ENCODE measurements at places on chromosomes 7 and 10. TPM values are rescaled to one million over a fixed set of nuclear protein-coding genes. Genes with fewer than 3 reads are reported as not detected.

GRCh38 chr7:106057204-106057961 is 54.7 kb downstream of the SYPL1 start:
- DNase-seq, result no peak
- no peaks in the 10 kb centered on the region for H3K36me3 ChIP-seq
- no peak overlapping the region for H3K4me3 ChIP-seq
- H3K27me3 ChIP-seq, result no peaks in the 10 kb centered on the region

DNA sequence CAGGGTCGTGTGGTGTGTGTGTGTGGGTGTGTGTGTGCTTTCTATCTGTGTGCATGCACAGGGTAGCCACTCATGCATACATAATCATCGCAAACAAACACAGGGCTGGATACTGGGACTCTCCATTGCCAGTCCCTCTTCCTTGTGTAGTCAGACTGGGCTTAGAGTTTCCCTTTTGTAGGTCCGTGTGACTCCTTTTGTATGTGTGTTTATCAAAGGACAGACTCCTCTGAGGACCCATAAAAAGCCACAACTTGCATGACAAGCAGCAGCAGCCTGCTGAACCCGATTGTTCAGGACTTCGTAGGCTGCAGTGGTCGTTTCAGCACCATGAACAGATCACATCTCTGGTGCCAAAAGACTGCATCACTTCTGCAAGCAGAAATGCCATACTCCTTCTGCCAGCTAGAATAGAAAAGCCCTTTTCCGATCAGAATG is 895 bp downstream of the VSTM2A start:
- H3K4me3 ChIP-seq, result no peak overlapping the region
- no peaks in the 10 kb centered on the region for H3K4me1 ChIP-seq
- DNase-seq, result no peak
- no peaks in the 10 kb centered on the region for H3K36me3 ChIP-seq
- no peaks in the 10 kb centered on the region for H3K27me3 ChIP-seq
- no peak overlapping the region for H3K27ac ChIP-seq

DNA sequence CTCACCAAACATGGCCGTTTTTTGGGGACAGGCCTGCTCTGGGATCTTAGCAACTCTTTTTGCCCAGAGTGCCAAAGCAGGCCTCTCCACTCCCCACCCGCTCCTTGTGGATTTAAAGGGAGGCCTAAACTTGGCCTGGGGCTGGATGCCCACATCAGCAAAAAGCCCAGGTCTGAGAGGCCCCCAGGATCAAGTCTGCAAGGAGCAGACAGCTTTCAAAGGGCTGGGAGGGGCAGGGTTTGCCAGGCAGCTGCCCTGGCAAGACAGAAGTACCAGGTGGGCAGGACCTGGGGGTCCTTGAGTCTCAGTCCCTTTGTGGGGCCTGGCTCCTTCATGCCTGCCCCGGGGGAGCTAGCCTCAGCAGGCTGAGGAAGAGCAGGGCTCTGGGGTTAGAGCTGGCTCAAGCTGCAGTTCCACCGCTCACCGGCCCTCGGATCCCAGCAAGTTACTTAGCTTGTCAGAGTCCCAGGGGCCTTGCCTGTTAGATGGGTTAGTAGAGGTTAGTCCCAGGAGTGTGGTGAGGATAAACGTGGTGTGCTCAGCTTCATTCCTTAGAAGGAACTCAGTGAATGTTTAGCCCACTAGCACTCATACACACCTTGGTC is 56.2 kb downstream of the ARHGAP22 start:
- H3K4me1 ChIP-seq, result no peaks in the 10 kb centered on the region
- no peak overlapping the region for H3K27ac ChIP-seq
- H3K36me3 ChIP-seq, result no peaks in the 10 kb centered on the region
- H3K4me3 ChIP-seq, result no peak overlapping the region
- no peak for DNase-seq
- H3K27me3 ChIP-seq, result no peaks in the 10 kb centered on the region

DNA sequence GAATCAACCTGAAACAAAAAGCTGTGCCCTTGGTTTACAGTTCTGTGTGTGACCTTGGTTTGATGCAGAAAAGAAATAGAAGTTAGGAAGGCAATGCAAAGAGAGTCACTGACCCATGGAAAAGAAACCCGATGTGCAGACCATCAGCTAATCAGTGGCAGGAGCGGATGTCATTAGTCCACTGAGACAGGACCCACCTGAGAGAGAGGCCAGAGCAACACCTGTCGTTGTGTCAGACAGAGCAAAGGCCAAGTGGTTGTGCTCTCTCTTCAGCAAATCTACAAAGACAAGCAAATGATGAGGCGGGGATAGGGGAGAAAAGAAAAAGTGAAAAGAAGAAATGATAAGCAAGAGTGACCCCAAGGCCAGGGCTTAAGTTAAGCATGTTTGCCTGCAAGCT is 8.7 kb downstream of the GAD2 start:
- H3K4me1 ChIP-seq, result no peaks in the 10 kb centered on the region
- peaks cover 79% of the 10 kb centered on the region for H3K27me3 ChIP-seq
- no peak overlapping the region for H3K4me3 ChIP-seq

GRCh38 chr10:90327611-90328010 is 530.2 kb downstream of the HTR7 start:
- no peaks in the 10 kb centered on the region for H3K36me3 ChIP-seq
- H3K4me1 ChIP-seq, result no peaks in the 10 kb centered on the region
- H3K4me3 ChIP-seq, result no peak overlapping the region
- no peaks in the 10 kb centered on the region for H3K27me3 ChIP-seq
- H3K27ac ChIP-seq, result peak overlapping the region; percentile 57

- no peaks in the 10 kb centered on the region for H3K27me3 ChIP-seq
- no peaks in the 10 kb centered on the region for H3K36me3 ChIP-seq
- H3K4me1 ChIP-seq, result peaks cover 4% of the 10 kb centered on the region
- DNase-seq, result no peak
These were observed 110.3 kb downstream of the GAD2 start for GRCh38 chr10:26326851-26327250.

DNA sequence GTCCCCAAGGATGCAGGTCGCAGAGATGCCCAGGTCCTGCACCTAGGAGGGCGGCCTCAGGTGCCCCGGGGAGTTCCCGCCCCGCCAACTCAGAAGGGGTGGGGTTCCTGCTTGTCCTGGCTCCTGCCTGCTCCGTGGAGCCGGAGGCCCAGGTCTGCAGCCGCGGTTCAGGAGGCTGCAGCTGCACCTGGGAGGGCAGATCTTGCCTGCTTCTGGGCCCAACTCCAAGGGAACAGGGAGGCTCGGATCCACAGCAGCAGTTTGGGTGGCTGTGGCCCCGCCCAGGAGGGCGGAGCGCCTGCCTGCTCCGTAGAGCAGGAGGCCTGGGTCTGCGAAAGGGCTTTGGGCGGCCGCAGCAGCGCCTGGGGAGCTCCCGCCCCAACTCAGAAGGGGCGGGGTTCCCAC is 108.2 kb upstream of the EGR2 start:
- no peaks in the 10 kb centered on the region for H3K36me3 ChIP-seq
- H3K27me3 ChIP-seq, result no peaks in the 10 kb centered on the region
- peak overlapping the region; percentile 54 for H3K4me3 ChIP-seq
- peak; percentile 49 for DNase-seq

GRCh38 chr7:102892631-102893278 is 20.0 kb upstream of the LRRC17 start:
- no peak overlapping the region for H3K27ac ChIP-seq
- no peak for DNase-seq
- no peaks in the 10 kb centered on the region for H3K27me3 ChIP-seq
- H3K4me1 ChIP-seq, result no peaks in the 10 kb centered on the region

DNA sequence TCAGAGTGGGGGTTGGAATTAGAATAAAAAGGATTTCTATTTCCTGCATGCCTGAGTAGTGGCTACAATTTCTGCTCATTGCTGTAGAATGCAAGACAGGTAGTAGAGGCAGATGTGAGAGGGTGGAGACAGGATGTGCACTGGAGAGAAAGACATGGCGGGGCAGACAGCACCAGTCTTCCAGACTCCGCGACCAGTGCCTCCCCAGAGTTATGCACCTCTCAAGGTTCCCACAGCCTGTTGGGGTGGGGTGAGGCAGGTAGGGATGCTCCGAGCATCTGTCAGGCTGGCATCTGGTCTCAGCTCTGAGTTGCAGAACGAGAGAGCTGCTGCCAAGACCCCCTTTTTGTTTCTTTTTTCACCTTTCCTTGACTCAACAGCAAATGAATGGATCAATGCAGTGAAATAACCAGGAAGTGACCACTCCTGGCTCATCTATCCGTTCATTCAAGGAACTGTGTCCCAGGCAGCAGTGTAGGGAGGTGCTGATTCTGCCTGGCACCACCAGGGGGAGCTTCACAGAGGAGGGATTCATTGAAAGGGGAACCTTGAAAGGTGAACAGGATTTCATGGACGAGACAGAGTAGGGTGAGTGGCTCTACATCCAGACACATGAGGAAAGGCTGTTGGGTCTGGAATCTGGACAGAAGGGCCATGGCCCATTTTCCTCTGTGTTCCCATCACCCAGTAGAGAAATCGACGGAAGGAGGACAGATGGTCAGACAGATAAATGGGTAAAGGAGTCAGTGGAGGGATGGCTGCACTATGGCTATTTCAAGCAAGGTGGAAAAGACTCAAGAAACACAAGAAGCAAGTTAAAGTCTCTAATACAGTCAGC is 17.2 kb upstream of the SLC18A3 start:
- H3K27ac ChIP-seq, result no peak overlapping the region
- H3K36me3 ChIP-seq, result no peaks in the 10 kb centered on the region
- peak; percentile 42 for DNase-seq

DNA sequence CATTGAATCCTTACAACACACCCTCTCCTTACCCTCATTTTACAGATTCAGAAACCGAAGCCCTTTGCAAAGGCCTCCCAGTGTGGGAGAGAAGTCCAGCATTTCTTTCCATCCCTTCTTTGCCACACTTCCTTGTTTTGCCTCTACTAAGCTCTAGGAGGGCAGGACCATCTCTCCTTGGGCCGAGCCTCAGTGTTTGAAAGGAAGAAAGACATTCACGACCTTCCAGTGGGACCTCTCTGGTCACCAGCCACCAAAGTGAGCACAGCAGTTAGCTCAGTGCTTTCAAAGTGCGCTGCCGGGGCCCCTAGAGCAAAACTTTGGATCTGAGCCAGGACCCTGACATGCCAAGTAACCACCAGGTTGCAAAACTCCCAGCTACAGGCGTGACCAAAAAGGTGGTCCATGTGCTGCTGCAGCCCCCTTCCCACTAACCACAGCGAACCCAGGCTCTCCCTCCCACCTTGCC is 12.4 kb downstream of the CTBP2 start:
- DNase-seq, result no peak
- H3K36me3 ChIP-seq, result peaks cover 5% of the 10 kb centered on the region
- no peaks in the 10 kb centered on the region for H3K27me3 ChIP-seq
- H3K4me1 ChIP-seq, result peaks cover 86% of the 10 kb centered on the region

- no peaks in the 10 kb centered on the region for H3K27me3 ChIP-seq
- peaks cover 13% of the 10 kb centered on the region for H3K4me1 ChIP-seq
- no peak overlapping the region for H3K27ac ChIP-seq
- H3K4me3 ChIP-seq, result no peak overlapping the region
- DNase-seq, result peak; percentile 53
These were observed 23.7 kb downstream of the RTKN2 start for GRCh38 chr10:62244785-62245467.

- no peaks in the 10 kb centered on the region for H3K4me1 ChIP-seq
- H3K27me3 ChIP-seq, result no peaks in the 10 kb centered on the region
- H3K36me3 ChIP-seq, result no peaks in the 10 kb centered on the region
- DNase-seq, result no peak
- H3K27ac ChIP-seq, result no peak overlapping the region
These were observed 258.0 kb upstream of the LYZL1 start for GRCh38 chr10:29030900-29031299.

- H3K27ac ChIP-seq, result peak overlapping the region; percentile 94
- peak overlapping the region; percentile 92 for H3K4me3 ChIP-seq
- peaks cover 19% of the 10 kb centered on the region for H3K4me1 ChIP-seq
- H3K27me3 ChIP-seq, result no peaks in the 10 kb centered on the region
- peaks cover 23% of the 10 kb centered on the region for H3K36me3 ChIP-seq
These were observed 413 bp downstream of the BUD31 start for GRCh38 chr7:99409192-99409572.

DNA sequence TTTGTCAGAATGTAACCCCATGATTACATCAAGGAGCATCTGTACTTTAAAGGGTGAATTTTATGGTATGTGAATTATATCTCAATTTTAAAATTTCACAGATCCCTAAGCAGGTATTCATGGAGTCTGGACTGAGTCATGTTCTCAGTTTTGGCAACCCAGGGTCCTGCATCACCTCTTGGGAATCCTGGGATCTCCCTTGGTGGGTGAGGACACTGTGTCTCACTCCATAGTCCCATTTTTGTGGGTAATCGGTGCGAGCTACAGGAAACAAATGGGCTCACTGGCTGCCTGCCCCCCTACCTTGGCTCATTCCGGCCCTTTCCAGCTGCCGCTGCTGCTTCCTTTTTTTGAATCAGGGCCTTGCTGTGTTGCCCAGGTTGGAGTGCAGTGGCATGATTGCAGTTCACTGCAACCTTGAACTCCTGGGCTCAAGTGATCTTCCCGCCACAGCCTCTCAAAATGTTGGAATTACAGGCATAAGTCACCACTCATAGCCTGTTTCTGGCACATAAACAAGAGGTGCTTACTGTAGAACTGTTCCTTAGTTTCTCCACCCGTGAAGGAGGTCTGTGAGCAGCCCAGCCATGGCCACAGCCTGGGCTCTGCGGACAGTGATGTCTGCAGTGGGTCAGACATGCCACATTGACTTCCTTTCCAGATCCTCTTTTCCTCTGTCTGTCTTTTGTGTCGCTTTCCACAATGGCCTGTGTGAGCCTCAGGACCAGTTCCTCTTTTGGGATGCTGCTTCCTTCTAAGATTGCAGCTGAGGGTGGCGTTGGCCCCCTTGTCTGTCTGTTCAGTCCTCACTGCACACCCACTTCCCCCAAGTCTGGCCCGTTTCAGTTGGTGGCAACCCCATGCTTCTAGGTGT is 14.5 kb downstream of the PALD1 start:
- DNase-seq, result no peak
- peaks cover 8% of the 10 kb centered on the region for H3K4me1 ChIP-seq
- H3K27me3 ChIP-seq, result no peaks in the 10 kb centered on the region
- H3K36me3 ChIP-seq, result no peaks in the 10 kb centered on the region

- no peaks in the 10 kb centered on the region for H3K27me3 ChIP-seq
- H3K4me3 ChIP-seq, result no peak overlapping the region
- no peak for DNase-seq
- H3K4me1 ChIP-seq, result peaks cover 2% of the 10 kb centered on the region
- no peak overlapping the region for H3K27ac ChIP-seq
These were observed 97.2 kb upstream of the DKK1 start for GRCh38 chr10:52216852-52217251.

DNA sequence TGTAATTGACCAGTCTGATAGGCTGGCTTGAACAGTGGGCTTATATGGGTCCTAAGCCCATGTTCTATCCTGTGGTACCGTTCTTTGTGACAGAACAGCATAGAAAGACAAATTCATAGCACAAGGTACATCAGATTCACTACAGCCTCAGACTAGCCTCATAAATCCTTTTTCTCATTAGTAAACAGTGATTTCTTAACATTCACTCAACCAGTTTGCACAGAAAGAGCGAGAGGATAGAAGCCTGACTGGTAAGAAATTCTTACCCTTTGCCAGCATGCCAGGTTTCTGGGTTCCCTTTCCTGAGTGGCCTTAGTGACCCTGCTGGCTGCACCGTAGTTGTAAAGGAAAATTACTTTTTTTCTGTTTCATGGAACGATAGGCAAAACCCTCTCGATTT is 412.1 kb downstream of the SH2D4B start:
- H3K36me3 ChIP-seq, result no peaks in the 10 kb centered on the region
- H3K4me3 ChIP-seq, result no peak overlapping the region
- H3K27ac ChIP-seq, result no peak overlapping the region
- no peaks in the 10 kb centered on the region for H3K4me1 ChIP-seq
- H3K27me3 ChIP-seq, result no peaks in the 10 kb centered on the region

The ATP6V0A4 gene
- not detected for total RNA-seq

The INA gene
- not detected for total RNA-seq

The BCAP29 gene
- total RNA-seq, result 43.2 TPM

The PSMC2 gene
- 121 TPM for total RNA-seq

The TBATA gene
- total RNA-seq, result not detected

The PARP12 gene
- total RNA-seq, result 17.7 TPM
